ENCODE measurements at places on chromosomes 1 and 21.

GRCh38 chr1:28508435-28508754 is 2.6 kb downstream of the RCC1 start:
- DNase-seq: peak; percentile 50

GRCh38 chr1:102071451-102071850 is 74.7 kb upstream of the OLFM3 start:
- no peak for DNase-seq

- DNase-seq: no peak
Observed at GRCh38 chr1:203840208-203840808, 21.1 kb upstream of the SNRPE start.

- DNase-seq: peak; percentile 35
Observed at GRCh38 chr1:36217670-36218069, 6.6 kb upstream of the THRAP3 start.

DNA sequence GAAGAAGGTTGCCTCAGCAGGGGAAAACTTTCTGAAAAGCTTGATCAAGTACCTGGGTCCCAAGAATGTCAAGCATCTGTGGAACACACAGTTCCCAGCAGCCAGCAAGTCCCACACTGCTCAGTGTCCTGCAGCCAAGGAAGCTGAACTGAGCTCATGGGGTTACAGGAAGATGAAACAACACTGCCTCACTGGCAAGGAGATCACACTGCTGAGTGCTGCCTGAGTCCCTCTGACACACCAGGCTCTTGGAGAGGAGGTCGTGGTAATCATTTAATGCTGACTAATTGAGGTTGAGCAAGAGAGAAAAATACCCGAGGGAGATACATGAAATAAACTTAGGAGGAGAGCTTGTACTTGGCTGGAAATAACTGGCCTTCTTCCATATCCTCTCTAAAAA is 75.2 kb downstream of the MPZL1 start:
- peak; percentile 66 for DNase-seq

DNA sequence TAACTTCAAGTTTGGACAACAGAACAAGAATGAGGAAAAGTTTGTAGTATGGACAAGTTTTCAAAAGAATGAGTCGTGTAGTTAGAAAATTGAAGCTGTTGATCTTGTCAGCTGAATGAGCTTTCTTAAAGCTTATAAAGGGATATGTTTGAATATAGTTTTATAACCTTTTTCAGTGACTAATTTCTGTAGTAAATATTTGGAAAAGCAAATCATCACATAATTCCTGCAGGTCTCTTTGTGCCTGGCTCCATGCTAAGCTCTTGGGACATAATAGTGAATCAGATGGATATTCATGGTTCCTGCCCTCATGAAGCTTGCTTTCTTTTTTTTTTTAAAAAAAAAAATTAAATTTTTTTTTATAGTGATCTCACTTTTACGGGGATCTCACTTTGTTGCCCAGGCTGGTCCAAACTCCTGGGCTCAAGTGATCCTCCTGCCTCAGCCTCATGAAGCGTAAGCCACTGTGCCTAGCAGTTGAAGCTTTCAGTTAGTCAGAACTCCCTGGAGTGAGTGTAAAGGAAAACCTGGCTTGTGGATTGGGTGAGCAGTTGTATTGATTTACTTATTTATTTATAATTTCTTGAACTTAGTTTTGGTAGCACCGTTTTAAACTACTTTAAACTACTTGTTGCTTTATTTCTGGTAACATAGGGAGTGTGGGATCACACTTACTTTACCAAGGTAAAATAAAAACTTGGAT is 15.5 kb downstream of the DYRK1A start:
- DNase-seq: no peak

DNA sequence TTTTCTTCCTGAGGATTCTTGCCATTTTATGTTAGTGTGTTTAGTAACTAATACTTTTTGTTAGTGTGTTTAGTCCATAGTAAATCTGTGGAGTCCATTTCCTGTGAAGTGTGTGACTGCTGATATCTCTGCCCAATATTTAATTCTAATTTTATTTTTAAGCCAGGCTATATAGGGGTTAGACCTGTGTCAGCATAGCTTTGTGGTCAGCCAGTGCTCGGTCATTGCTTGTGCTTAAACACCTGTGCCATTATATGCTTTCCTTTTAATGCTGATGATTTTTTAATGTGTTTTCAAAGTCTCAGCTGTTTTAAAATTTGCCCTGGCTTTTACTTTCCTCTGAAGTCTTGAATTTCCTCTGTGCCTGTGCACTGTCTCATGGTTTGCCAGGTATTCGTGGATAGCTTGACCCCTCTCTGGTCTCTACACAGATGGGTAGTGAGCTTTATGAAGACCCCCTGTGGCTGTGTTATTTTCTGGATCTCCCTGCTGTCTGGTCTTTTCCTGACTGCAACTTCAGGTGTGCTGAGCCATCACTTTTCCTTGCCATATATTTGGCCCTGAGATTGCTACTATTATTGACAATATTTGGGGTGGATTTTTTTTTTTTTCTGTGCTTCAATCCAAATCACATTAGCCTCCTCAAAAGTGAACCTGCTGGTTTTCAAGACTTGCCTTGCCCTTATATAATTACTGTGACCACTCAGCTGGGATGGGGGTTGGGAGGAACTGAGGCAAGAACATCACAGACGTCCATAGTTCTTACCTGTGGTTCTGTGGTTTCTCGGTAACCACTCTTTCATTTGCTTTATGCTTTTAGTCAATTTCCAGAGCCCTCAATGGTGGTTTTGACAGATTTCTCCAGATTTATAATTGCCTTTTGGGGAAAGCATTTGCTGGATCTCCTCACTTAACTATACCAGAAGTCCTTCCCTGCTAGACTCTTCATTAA is 59.6 kb downstream of the RPS6KC1 start:
- DNase-seq: no peak

- no peak for DNase-seq
Observed at GRCh38 chr1:60841116-60842046, 241.0 kb upstream of the NFIA start.

DNA sequence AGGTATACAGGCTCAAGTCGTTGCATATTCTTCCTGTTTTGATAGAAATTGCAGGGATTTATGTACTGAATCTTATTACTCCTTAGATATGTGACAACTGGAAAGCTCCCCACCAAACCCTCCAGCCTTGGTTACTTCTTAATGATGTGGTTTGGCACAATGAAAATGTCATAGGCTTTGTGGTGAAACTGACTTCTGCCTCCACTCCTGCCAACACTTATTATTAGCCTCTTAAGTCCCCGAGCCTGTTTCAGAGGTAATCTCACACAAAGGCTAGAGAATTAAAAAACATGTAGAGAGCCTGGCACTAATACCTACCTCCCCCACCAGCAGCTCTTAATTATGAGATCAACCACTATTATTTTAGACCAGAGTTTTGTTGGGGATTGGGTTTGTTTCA is 4.2 kb downstream of the COX20 start:
- DNase-seq: peak; percentile 35

DNA sequence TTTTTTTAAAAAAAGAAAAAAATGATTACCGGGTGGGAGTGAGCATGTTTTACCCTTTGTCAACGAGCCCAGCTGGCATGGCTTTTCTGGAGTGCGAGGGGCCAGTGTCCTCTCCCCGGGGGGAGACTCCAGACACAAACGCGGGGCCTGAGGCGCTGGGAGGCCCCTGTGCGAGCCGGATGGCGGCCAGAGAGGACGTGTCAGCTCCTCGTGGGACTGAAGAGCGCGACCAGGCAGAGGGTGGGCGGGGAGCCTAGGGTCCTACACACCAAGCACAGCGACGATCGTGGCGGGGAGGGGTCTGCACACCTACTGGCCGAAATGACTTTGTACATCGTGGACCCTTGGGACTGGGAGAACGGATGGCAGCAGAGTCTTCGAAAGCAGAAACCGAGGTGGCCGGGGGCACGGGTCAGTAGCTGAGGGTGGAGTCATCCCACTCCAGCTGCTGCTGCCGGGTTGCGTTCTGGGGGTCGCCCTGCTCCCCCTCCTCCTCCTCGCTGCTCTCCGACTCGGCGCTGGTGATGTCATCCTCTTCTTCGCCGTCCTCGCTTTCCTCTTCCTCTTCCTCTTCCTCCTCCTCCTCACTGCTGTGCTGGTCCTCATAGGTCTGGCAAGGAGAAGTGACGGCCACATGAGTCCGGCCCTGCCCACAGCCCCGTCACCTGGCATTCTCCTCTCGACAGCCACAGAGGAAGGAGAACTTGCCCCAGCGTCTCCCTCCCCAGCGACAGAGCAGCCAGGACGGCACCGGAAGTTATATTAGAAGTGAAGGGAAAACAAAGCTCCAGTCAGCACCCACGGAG is 78.8 kb downstream of the PIK3CD start:
- DNase-seq: no peak

DNA sequence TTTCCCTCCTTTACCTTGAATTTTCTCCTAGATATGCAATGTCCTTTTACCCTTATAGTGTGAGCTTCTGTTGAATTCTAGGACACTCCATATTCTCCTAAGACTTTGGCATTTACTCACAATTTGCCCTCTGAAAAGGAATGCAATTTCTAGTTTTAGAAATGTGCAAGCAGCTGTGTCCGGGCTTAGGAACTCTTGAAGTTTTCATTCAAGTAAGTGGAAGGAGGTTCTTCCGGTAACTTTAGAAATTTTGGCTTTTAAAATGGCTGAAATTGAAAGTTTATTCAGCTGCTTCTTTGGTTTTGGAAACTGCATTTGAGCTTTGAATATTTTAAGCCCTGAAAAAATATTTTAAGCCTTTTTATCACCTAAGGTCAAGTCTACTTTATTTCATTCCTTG is 56.3 kb downstream of the DPH5 start:
- DNase-seq: no peak

GRCh38 chr1:155126556-155127104 is 1.0 kb upstream of the EFNA1 start:
- peak; percentile 36 for DNase-seq

DNA sequence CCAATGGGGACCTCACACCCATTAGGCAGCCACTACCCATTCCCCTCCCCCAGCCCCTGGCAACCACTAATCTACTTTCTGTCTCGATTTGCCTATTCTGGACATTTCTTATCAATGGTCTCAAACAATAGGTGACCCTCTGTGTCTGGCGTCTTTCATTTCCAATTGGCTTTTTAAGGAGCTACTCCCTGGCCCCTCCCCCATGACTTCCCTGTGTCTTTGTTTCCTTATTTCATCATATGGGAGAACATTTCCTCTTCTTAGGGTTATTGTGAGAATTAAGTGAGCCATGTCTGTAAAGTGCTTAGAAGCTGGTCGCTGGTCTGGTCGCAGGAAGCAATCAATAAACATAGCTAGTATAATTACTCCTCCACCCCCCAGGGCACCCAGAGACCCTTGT is 80.9 kb downstream of the SPSB1 start:
- no peak for DNase-seq

DNA sequence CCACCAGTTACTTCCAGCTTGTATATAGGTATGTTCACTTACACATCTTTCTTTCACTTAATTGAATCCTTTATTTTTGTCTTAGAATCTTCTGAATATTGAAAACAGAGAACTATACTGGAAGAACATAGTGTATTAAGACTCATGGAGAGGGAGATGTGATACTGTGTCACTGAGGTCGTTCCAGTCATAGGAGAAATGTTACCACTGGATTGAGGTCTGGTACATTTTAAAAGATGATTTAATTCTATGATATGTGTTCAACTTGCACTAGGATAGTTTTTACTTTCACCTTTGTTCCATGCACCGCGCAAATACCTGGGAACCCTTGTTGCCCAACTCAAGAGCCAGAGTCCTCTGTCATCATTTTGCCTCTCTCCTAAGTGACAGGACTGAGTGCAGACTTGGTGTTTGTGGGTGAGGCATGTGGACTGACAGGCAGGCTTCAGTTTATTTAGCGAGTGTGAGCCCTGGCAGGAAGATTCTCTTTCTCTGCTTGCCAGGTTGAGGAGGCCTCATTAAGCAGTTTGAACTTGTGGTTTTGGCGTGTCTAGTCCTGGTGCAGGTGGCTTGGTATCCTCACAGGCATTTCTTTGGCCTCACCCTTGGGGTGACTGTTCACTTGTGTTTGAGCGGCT is 63.7 kb downstream of the DYRK1A start:
- DNase-seq: no peak

GRCh38 chr1:68202239-68202832 is 30.0 kb downstream of the WLS start:
- DNase-seq: no peak

- DNase-seq: peak; percentile 81
Observed at GRCh38 chr1:225919906-225920305, 4.1 kb downstream of the PYCR2 start.

DNA sequence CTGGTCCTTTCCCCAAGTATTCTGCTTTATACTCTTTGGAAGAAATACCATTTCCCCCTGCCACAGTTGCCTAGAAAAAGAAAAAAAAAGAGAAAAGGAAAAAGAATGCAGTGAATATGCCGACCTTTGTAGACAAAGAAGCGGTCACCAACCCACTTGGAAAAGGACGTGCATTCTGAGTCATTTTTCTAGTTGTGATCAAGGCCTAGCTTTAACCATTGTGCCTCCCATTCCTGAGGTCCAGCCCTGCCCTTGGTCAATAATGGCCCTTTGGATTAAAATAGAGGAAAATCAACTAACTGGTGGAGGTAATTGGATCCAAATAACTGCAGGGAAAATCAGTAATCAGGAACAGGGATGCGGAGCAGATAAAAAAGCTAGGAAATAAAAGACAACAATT is 24.8 kb downstream of the S1PR1 start:
- no peak for DNase-seq

DNA sequence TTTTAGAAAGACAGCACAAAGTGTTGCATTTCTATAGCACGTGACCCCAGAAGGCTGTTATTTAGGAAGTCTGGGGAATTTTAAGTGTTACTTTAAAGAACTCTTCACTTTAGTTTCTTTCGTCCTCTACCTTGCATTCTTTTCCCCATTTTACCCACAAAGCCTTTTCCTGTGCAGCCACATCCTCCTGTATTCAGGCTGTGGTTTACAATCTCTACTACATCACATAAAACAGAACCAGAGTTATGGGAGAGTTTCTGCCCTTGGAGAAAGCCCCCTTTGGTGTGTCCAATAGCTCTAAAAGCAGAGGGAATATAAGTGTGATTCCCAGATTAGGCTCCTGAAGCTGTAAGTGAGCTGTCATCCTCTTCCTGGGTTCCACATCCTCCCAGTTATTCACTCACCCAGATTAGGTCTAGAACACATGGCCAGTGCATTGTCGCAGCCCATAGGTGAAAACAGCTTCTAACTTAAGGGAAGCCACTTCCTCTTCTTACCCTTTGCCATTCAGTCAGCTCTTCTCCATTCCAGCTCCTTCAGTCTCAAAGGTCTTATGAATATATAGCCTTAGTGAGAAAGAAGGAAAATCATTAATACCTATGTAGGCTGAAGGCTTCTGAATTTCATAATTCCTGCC is 171.1 kb downstream of the PIGK start:
- DNase-seq: no peak

DNA sequence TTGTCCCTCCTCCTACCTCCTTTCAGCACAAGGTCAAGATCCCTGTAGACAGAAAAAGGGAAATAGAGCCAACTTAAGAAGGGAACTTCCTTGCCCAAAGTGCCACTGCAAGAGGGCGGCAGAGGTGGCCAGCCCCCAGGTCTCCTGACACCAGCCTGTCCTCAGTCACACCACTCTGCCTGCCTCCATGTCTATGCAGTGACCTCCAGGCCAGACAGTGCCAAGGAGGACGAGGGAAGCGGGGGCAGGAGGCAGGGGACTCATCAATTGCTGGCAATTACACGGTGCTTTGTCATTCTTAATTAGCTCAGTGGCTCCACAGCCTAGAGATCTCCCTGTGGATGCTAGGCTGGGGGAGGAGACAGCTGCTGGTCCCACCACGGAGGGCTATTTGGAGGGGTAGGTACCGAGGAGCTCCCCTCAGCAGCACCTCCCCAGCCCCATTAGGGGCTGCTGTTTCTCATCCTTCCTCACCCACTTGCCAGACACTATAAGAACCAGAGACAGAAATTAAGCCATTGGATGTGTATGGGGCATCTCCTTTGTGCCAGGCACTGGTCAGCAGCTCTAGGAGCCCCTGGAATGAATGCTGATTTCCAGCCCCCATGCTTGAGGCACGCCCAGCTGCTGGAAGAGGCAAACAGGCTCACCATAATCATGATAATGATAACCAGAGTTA is 6.1 kb upstream of the LDLRAP1 start:
- DNase-seq: no peak
